ENCODE measurements at places on chromosomes 5 and 9. TPM values are rescaled to one million over a fixed set of nuclear protein-coding genes. Genes with fewer than 3 reads are reported as not detected.
A peak's percentile ranks its signal among the peaks of the same experiment; 100 is the strongest.

The MARCOL gene
- not detected for total RNA-seq

GRCh38 chr9:85157772-85158171, 488.2 kb downstream of the NTRK2 start:
- H3K27me3 ChIP-seq, result no peaks in the 10 kb centered on the region
- no peak for DNase-seq
- no peak overlapping the region for H3K4me3 ChIP-seq
- no peaks in the 10 kb centered on the region for H3K36me3 ChIP-seq
- H3K4me1 ChIP-seq, result no peaks in the 10 kb centered on the region

GRCh38 chr5:72459089-72459661, 48.0 kb downstream of the ZNF366 start:
- no peaks in the 10 kb centered on the region for H3K36me3 ChIP-seq
- no peak overlapping the region for H3K4me3 ChIP-seq
- no peaks in the 10 kb centered on the region for H3K4me1 ChIP-seq
- H3K27ac ChIP-seq, result no peak overlapping the region

- H3K27ac ChIP-seq, result no peak overlapping the region
- no peaks in the 10 kb centered on the region for H3K4me1 ChIP-seq
- H3K4me3 ChIP-seq, result no peak overlapping the region
- peaks cover 4% of the 10 kb centered on the region for H3K36me3 ChIP-seq
- H3K27me3 ChIP-seq, result no peaks in the 10 kb centered on the region
These were observed 29.0 kb downstream of the AUH start for GRCh38 chr9:91332546-91333231.

- no peaks in the 10 kb centered on the region for H3K27me3 ChIP-seq
- DNase-seq, result no peak
- H3K27ac ChIP-seq, result no peak overlapping the region
- H3K4me1 ChIP-seq, result no peaks in the 10 kb centered on the region
- no peaks in the 10 kb centered on the region for H3K36me3 ChIP-seq
These were observed 1336.2 kb upstream of the C9orf72 start for GRCh38 chr9:28909526-28909925.

The SLC25A46 gene
- 45.2 TPM for total RNA-seq

GRCh38 chr5:112552791-112553190, 133.7 kb upstream of the EPB41L4A start:
- no peaks in the 10 kb centered on the region for H3K36me3 ChIP-seq
- no peaks in the 10 kb centered on the region for H3K27me3 ChIP-seq
- H3K27ac ChIP-seq, result no peak overlapping the region
- no peak for DNase-seq

The BOD1 gene
- total RNA-seq, result 103 TPM

The FAM78A gene
- 0.18 TPM for total RNA-seq

The C5orf58 gene
- total RNA-seq, result not detected

DNA sequence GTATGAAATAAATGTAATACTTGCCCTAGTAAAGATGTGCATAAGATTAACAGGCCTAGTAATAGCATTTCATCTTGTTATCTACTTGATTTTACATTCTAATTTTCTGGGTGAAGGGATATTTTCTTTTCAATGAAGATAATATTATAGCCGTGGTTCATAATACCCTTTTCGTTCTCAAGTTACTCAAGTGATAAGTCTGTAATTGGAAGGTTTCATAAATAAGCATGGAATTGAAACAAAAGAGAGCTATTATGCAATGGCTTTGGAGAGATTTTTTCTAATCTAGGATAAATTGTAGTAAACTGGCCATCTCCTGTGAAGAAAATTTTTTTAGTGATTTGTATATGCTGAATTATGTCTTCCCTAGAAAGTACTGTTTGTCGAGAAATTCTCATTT, 19.0 kb downstream of the NAA35 start:
- H3K27me3 ChIP-seq, result no peaks in the 10 kb centered on the region
- no peak for DNase-seq
- no peaks in the 10 kb centered on the region for H3K4me1 ChIP-seq
- no peak overlapping the region for H3K27ac ChIP-seq
- no peak overlapping the region for H3K4me3 ChIP-seq

GRCh38 chr9:109320331-109320741, 523 bp downstream of the EPB41L4B start:
- peak overlapping the region; percentile 85 for H3K4me3 ChIP-seq
- no peak for DNase-seq
- H3K27me3 ChIP-seq, result no peaks in the 10 kb centered on the region
- no peaks in the 10 kb centered on the region for H3K36me3 ChIP-seq

GRCh38 chr5:144336191-144336961, 165.7 kb downstream of the KCTD16 start:
- DNase-seq, result no peak
- H3K4me1 ChIP-seq, result no peaks in the 10 kb centered on the region
- no peaks in the 10 kb centered on the region for H3K27me3 ChIP-seq
- H3K27ac ChIP-seq, result no peak overlapping the region
- H3K36me3 ChIP-seq, result no peaks in the 10 kb centered on the region

The GPR151 gene
- total RNA-seq, result not detected

- no peak overlapping the region for H3K27ac ChIP-seq
- peaks cover 17% of the 10 kb centered on the region for H3K4me1 ChIP-seq
- no peaks in the 10 kb centered on the region for H3K36me3 ChIP-seq
- DNase-seq, result no peak
These were observed 52.0 kb upstream of the KLF4 start for GRCh38 chr9:107541523-107541922.

The CDX1 gene
- total RNA-seq, result not detected

- H3K4me3 ChIP-seq, result no peak overlapping the region
- no peaks in the 10 kb centered on the region for H3K27me3 ChIP-seq
- no peaks in the 10 kb centered on the region for H3K36me3 ChIP-seq
- H3K27ac ChIP-seq, result no peak overlapping the region
These were observed 42.9 kb downstream of the OR2K2 start for GRCh38 chr9:111287127-111287526.

The TRAF1 gene
- total RNA-seq, result 0.44 TPM

DNA sequence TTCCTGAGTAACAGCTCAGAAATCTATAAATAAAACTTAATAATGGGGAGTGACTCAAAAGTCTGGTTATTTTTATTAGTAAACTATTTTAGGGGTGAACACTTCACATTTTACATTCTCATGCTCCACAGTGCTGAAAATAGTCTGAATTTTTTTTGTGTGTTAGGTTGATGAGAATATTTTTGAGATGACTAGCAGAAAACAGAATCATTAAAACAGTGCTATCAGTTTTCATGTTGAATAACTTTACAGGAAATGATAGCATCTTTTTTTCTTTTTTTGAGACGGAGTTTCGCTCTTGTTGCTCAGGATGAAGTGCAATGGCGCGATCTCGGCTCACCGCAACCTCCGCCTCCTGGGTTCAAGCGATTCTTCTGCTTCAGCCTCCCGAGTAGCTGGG, 60.3 kb downstream of the TMC1 start:
- H3K36me3 ChIP-seq, result no peaks in the 10 kb centered on the region
- H3K4me3 ChIP-seq, result no peak overlapping the region
- no peak for DNase-seq
- H3K27me3 ChIP-seq, result no peaks in the 10 kb centered on the region

DNA sequence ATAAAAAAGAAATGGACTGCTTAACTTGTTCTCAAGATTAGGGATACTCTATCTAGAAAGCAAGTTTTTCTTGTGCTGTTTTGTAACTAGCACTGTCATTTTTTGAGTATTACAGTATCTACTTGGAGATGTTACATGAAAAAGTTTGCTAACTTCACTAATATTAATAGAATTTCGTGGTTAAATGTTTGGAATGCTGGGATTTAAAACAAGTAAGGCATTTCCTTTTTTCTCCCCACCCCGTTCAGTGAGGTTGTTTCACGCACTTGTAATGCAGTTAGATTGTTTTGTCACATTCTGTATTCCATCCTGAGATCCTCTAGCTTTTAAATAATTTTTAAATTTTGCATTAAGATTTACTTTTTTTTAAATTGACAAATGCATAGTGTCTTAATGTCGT, 20.0 kb upstream of the TEK start:
- no peaks in the 10 kb centered on the region for H3K4me1 ChIP-seq
- H3K27me3 ChIP-seq, result no peaks in the 10 kb centered on the region
- no peak overlapping the region for H3K4me3 ChIP-seq
- no peak overlapping the region for H3K27ac ChIP-seq

The CCL28 gene
- total RNA-seq, result not detected

The TTC23L gene
- 1.4 TPM for total RNA-seq

GRCh38 chr5:63596254-63596653, 366.0 kb downstream of the HTR1A start:
- no peak overlapping the region for H3K4me3 ChIP-seq
- no peak for DNase-seq
- no peak overlapping the region for H3K27ac ChIP-seq
- H3K4me1 ChIP-seq, result no peaks in the 10 kb centered on the region
- H3K27me3 ChIP-seq, result no peaks in the 10 kb centered on the region

The COL23A1 gene
- total RNA-seq, result not detected

DNA sequence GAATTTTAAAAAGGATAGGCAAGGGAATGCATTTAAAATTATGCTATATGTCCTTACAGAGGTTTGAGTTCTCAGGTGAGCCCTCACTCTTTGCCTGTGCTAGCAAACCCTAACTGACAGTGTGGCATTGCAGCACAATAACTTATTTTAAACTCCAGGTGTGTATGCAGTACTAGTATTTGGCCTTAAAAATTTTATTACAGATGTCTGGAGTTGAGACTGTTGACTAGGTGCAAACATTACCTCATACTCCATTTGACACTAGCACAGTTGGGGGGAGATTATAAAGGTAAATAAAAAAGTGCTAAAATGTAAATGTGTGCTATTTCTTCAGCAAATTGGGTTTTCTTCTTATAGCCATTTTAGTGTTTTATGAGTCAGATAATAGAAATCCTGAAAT, 407.7 kb downstream of the SH3GL2 start:
- H3K36me3 ChIP-seq, result no peaks in the 10 kb centered on the region
- DNase-seq, result no peak
- H3K4me3 ChIP-seq, result no peak overlapping the region
- H3K27me3 ChIP-seq, result no peaks in the 10 kb centered on the region
- H3K4me1 ChIP-seq, result no peaks in the 10 kb centered on the region

The PCSK1 gene
- not detected for total RNA-seq

DNA sequence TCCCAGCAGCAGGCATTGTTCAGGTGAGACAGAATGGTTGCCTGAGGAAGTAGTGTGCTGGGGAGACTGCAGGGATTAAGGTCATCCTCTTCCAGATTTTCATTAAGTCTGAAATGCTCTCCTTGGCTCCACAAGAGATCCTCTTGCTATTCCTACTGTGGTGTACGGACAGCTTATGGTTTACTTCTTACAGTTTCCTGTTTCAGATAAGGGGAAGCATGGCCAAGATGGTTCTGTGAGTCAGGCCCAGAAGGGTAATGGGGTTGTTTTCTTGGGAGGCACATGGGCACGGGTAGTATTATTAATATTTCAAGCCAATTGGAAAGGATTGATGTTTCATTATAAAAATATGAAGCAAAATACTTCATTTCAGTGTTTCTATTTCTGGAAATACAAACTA, 42.9 kb downstream of the GLRX start:
- H3K4me3 ChIP-seq, result no peak overlapping the region
- H3K27me3 ChIP-seq, result no peaks in the 10 kb centered on the region
- DNase-seq, result no peak
- H3K27ac ChIP-seq, result no peak overlapping the region
- peaks cover 7% of the 10 kb centered on the region for H3K36me3 ChIP-seq
- peaks cover 6% of the 10 kb centered on the region for H3K4me1 ChIP-seq

GRCh38 chr9:137514691-137515337, 35.4 kb downstream of the PNPLA7 start:
- H3K36me3 ChIP-seq, result no peaks in the 10 kb centered on the region
- H3K4me3 ChIP-seq, result no peak overlapping the region
- no peak overlapping the region for H3K27ac ChIP-seq
- no peaks in the 10 kb centered on the region for H3K4me1 ChIP-seq

The ADGRD2 gene
- not detected for total RNA-seq

The LHFPL2 gene
- 20.0 TPM for total RNA-seq

The C8G gene
- 4.9 TPM for total RNA-seq

- no peak for DNase-seq
- no peaks in the 10 kb centered on the region for H3K4me1 ChIP-seq
- no peaks in the 10 kb centered on the region for H3K36me3 ChIP-seq
- H3K27ac ChIP-seq, result no peak overlapping the region
These were observed 87.0 kb upstream of the GLIS3 start for GRCh38 chr9:4386819-4387218.

DNA sequence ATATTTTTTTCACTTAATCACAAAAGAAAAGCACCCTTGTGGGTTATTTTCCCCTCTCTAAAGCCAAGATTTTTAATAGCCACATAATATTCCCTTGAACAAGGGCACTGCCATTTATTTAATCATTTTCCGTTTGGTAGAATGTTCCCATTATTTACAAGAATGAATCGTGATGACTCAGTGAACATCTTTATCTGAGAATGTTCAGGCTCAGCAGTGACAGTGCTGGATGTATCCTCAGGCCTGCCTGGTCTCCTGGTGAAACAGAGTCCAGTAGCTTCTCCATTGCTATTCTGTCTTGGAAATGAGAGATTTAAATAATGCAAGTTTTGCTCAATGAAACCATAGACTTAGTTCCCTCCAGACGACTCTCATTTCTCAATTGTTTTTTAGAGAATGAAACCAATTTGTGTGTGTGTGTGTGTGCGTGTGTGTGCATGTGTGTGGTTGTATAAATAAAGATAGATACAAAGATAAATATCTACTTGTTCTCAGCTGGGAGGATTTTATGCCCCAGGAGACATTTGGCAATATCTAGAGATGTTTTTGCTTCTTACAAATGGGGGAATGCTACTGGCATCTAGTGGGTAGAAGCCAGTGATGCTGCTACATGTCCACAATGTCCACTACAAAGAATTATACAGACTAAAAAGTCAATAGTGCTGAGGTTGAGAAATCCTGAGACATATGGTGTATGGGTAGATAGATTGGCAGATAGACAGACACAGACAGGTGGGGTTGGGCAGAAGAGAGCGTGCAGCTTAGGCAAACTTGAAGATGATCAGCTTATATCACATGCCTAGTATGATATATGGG, 55.0 kb downstream of the PAPPA start:
- no peak overlapping the region for H3K4me3 ChIP-seq
- H3K27ac ChIP-seq, result no peak overlapping the region
- no peak for DNase-seq
- no peaks in the 10 kb centered on the region for H3K36me3 ChIP-seq
- H3K4me1 ChIP-seq, result peaks cover 14% of the 10 kb centered on the region

DNA sequence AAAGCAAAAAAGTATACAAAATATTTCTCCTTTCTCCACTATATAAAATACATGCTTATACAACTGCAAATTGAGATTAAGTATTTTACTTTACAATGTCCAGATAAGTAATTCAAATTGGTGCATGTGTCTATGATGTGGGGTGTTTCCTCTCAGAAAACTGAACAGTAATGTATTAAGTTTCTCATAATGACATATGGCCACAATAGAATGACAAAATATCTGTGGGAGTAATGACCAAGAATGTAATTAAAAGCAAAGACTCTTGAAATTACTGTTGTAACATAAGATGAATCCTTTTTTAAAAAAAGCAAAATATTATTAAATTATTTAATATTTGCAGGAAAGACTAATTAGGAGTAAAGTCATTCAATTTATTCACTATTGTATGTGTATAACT, 155.1 kb downstream of the RFX3 start:
- H3K27ac ChIP-seq, result no peak overlapping the region
- H3K36me3 ChIP-seq, result no peaks in the 10 kb centered on the region
- H3K4me1 ChIP-seq, result no peaks in the 10 kb centered on the region
- H3K4me3 ChIP-seq, result no peak overlapping the region
- no peaks in the 10 kb centered on the region for H3K27me3 ChIP-seq

The ROR2 gene
- not detected for total RNA-seq

The CFAP157 gene
- not detected for total RNA-seq

Data from HepG2 (cell line).